ENCODE measurements at places on chromosomes 3 and 15. TPM values are rescaled to one million over a fixed set of nuclear protein-coding genes. Genes with fewer than 3 reads are reported as not detected.

The ECE2 gene
- total RNA-seq = not detected

The HIGD2B gene
- not detected for total RNA-seq

The FOXL2NB gene
- not detected for total RNA-seq

The ALDH1L1 gene
- total RNA-seq = not detected

The PPM1L gene
- 0.89 TPM for total RNA-seq

The SLC51A gene
- total RNA-seq = not detected

The CHRNA3 gene
- not detected for total RNA-seq

The MYZAP gene
- under 0.01 TPM for total RNA-seq

The CLDN11 gene
- total RNA-seq = 175 TPM

The SPESP1 gene
- total RNA-seq = 6.0 TPM

The COPS2 gene
- total RNA-seq = 95.3 TPM

The STRIT1 gene
- not detected for total RNA-seq

The PLAAT1 gene
- 0.23 TPM for total RNA-seq

The CTDSPL gene
- total RNA-seq = 22.7 TPM

The TRH gene
- total RNA-seq = not detected

The TM4SF18 gene
- total RNA-seq = 0.46 TPM

The PRRT3 gene
- total RNA-seq = 2.4 TPM

The TF gene
- under 0.01 TPM for total RNA-seq

The NRROS gene
- total RNA-seq = 0.30 TPM

The GPR15 gene
- not detected for total RNA-seq

The P3H2 gene
- total RNA-seq = 24.8 TPM

The EIF4E3 gene
- total RNA-seq = 1.2 TPM

The EFHB gene
- total RNA-seq = 0.42 TPM

The MESP2 gene
- total RNA-seq = 0.30 TPM

The SOX14 gene
- total RNA-seq = not detected

The CYP11A1 gene
- total RNA-seq = under 0.01 TPM

The RETNLB gene
- total RNA-seq = not detected

The ILDR1 gene
- not detected for total RNA-seq

The COL6A5 gene
- total RNA-seq = under 0.01 TPM

The PRSS50 gene
- total RNA-seq = not detected

The CCK gene
- not detected for total RNA-seq

The FOXB1 gene
- not detected for total RNA-seq

The ZBED2 gene
- total RNA-seq = not detected

The DUOXA2 gene
- total RNA-seq = not detected

The CADM2 gene
- not detected for total RNA-seq

The PLCH1 gene
- total RNA-seq = 0.09 TPM

The TMEM212 gene
- not detected for total RNA-seq

The ZBTB20 gene
- 6.5 TPM for total RNA-seq

All from smooth muscle cell of the umbilical artery (primary cell).